Heart right ventricle (tissue), 16 donors: ENCODE measurements at places on chromosomes 3 and 15. TPM values are rescaled to one million over a fixed set of nuclear protein-coding genes. Genes with fewer than 3 reads are reported as not detected.

DNA sequence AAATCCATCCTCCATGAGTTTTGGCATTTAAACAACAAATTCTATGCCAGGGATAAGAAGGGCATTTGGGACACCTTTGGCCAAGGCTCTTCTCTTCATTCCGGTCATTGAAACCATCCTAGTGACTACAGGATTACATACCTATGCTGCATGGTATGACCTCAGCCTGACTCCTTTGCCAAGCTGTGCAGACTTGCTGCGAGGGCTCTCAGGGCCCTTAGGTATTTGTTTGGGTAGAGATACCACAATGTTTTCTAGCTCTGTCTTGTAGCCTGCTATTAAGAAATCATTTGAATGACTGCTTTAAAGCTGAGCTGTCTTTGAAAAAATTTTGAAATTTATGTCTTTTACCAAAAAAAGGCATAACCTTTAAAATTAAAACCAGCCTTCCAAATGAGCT, 749.8 kb upstream of the SGO1 start:
- no peak for DNase-seq

GRCh38 chr3:11635680-11636393, 7.9 kb downstream of the VGLL4 start:
- DNase-seq: no peak

- no peak for DNase-seq
These were observed 8.0 kb upstream of the CBLB start for GRCh38 chr3:105876780-105877327.

- no peak for DNase-seq
These were observed 3.9 kb upstream of the UBL7 start for GRCh38 chr15:74464897-74465296.

DNA sequence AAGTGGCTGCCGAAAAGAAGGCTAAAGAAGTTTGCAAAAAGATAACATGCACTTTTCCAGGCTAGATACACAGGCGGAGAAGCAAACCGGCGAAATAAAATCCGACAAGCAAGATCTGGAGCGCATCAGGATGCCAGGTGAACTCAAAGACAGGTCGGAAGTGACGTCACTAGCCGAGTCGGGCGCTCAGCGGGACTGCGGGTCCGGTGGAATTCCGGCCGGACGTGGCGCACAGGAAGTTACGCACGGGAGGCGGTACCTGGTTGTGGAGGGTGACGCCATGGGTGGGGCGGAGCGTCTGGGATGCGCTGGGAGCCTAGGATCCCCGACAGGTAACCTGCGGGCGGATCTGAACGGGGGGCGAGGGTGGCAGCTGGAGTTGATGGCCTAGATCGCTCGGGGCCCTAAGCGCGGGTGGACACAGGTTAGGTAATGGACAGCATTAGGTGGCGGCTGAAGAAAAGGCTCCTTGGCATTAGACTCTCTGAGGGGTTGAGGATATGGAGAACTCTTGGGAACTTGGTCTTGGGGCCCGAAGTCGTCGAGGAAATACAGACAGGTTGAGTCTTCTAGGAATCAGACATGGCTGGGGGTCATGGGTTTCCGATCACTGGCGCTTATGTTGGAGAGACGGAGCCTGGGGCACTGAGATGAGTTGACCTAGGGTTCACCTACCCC, 29.0 kb upstream of the EHHADH start:
- peak; percentile 94 for DNase-seq

- no peak for DNase-seq
These were observed 334.2 kb upstream of the ALCAM start for GRCh38 chr3:105032541-105032940.

- no peak for DNase-seq
These were observed 103.1 kb downstream of the DGKG start for GRCh38 chr3:186258968-186259367.

The EBLN2 gene
- total RNA-seq: 1.1 TPM

The GHSR gene
- total RNA-seq: not detected

The INTS14 gene
- total RNA-seq: 14.0 TPM
